ENCODE measurements at places on chromosomes 2 and 18. TPM values are rescaled to one million over a fixed set of nuclear protein-coding genes. Genes with fewer than 3 reads are reported as not detected.

DNA sequence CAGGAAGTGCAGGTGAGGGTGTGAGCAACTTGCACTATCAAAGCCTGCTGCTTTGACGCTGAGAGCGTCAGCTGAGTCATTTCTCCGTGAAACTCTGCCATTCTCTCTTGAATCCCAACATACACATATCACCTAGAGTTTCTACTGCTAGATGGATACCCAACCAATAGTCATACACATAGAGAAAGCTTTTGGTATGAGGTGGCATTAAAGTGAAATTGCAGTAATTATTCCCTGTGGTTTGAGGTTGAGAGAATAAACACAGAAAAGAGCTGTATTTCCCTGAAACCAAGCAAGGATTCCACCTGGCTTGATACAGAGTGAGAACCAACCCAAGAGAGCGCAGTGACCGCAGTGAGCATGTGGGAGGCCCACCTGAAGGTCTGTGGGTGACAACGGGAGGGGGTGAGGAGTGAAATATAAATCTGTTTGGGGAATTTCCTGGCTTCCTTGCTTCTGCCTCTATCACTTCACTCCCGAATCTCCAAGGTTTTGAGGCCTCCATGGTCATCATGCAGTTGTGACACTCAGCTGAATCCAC lies 28.8 kb upstream of the TMEM18 start:
- no peak for DNase-seq

- DNase-seq, result no peak
These were observed 71.9 kb downstream of the TNFRSF11A start for GRCh38 chr18:62396967-62397366.

Gene FOXD4L1
- total RNA-seq, result not detected

- DNase-seq, result no peak
These were observed 19.5 kb downstream of the DGUOK start for GRCh38 chr2:73946215-73946614.

GRCh38 chr18:10560452-10561045 lies 34.7 kb downstream of the NAPG start:
- peak; percentile 65 for DNase-seq

- no peak for DNase-seq
These were observed 466.4 kb upstream of the GYPC start for GRCh38 chr2:126189527-126189926.

Gene SAP130
- 13.0 TPM for total RNA-seq

DNA sequence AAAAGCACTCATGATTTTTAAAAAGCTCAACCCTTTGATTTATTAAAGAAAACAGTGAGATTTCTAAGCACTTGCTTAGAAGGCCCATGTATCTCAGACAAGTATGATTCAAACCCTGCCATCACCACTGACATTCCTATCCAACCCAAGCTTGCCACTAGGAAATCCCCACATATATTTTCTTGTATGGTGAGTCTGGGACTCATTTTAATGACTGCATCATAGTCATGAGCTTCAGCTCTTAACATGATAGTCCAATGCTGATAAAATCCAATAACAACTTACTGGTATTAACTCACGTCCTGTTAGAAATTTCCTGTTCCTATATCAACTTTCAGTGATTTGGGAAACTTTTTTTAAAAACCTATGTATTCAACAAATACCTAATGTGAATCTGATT lies 39.4 kb upstream of the NCKAP5 start:
- no peak for DNase-seq

- DNase-seq, result no peak
These were observed 98.3 kb downstream of the RAPGEF4 start for GRCh38 chr2:172833898-172834297.

Gene PSMD14
- total RNA-seq, result 42.8 TPM

- DNase-seq, result no peak
These were observed 16.8 kb downstream of the IL37 start for GRCh38 chr2:112927745-112928144.

Gene DGKD
- total RNA-seq, result 27.2 TPM

- DNase-seq, result no peak
These were observed 175.4 kb upstream of the NETO1 start for GRCh38 chr18:73043211-73043610.

Gene DNAJC27
- 8.5 TPM for total RNA-seq

GRCh38 chr2:102114290-102114721 lies 28.2 kb upstream of the IL1R1 start:
- DNase-seq, result no peak

- DNase-seq, result no peak
These were observed 11.2 kb downstream of the NABP1 start for GRCh38 chr2:191688934-191689695.

DNA sequence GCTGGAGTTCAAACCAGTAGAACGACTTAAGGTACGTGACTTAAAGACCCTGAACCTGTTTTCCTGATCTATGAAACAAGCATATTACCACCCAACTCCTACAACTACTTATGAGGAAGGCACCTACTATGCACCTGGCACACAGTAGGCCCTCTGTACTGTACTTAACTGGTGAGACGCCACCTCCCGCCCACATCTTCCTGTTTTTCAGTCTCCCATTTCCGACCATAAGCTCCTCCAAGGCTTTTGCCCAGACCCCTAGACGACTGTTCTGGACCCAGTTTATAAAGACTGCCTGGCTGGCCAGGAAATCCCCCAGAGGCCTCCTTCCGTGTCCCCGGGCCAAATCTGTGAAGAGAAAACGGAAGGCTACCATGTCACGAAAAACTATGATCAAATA lies 1.5 kb downstream of the GALNT14 start:
- no peak for DNase-seq

DNA sequence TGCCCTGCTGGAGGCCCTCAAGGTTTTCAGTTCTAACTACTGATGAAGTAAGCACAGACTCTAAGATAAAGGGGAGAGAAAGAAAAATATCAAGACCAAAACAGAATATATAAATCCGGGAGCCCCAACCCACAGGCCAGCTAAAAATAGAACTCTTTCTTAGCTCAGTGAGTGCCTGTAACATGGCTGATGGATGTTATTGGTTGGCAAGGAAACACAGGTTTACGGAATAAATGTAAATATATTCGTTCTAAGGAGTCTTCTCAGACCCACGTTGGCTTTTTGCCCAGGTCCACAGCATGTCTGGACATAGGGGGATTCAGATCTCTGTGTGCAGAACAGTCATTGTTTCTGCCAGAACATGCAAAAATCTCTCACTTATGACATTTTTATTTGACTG lies 139.0 kb upstream of the SERPINE2 start:
- no peak for DNase-seq

Gene MATN3
- total RNA-seq, result 0.16 TPM

DNA sequence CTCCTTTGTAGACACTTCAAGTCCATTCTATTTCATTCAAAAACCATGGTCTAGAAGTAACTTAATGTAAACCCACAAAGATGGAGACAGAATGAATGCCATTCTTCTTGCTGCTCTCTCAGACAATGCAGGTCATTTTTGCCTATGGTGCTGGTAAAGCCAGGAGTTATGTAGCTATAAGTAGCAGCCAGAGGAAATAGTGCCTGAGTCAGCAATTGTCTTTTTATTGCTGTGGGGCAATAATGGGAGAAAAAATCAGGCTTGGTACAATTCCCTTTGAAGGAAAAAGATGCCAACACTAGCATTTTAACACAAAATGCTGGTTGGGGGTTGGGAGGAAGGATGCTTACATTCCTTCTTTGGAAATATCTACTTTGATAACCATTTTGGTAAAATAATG lies 43.5 kb downstream of the SCN1A start:
- DNase-seq, result no peak

DNA sequence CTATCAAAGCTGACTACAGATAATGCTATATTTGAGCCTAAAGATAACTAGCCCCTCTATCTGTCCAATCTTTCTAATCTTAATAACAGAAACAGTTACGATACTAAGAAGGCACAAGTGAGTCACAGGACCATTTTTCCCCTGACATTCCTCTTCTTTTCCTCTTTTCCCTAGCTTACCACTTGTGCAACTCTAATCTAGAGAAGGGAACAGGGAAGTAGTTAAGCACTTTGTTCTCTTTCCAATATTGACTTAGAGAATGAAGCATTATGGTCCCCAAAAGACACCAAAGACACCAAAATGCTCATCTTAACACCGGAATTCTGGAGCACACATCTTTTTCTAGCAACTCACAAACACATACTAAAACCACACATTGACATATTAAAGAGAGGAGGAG lies 1.8 kb downstream of the PDE11A start:
- no peak for DNase-seq

DNA sequence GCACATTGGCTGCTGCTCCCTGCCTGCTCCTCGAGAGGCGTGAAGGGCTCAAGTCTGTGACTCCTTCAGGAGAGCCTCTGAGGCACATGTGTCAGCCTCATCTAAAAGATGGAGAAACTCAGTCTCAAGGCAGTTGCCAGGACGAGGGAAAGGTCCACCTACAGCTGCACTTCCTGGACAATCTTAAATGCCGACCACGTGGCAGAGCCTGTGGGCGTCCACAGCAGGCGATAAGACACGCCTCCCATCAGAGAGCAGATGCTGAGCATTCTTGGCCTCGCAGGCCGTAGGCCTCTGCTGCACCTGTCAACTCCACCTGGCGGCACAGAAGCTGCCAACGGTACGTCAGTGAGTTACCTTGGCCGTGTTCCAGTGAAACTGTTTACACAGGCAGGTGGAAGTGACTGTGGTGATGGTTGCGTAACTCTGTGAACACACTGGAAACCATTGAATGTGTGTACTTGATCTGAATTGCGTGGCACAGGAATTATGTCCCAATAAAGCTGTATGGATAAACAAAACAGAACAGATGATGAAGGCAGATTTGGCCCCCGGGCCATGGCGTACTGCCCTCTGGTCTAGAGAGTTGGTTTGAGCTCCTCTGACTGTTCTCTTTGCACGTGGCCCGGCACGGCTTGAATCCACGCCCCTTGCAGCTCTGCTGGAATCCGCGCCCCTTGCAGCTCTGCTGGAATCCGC lies 114.5 kb downstream of the RNF144A start:
- DNase-seq, result no peak

GRCh38 chr2:170711774-170712652 lies 3.1 kb upstream of the SP5 start:
- no peak for DNase-seq

DNA sequence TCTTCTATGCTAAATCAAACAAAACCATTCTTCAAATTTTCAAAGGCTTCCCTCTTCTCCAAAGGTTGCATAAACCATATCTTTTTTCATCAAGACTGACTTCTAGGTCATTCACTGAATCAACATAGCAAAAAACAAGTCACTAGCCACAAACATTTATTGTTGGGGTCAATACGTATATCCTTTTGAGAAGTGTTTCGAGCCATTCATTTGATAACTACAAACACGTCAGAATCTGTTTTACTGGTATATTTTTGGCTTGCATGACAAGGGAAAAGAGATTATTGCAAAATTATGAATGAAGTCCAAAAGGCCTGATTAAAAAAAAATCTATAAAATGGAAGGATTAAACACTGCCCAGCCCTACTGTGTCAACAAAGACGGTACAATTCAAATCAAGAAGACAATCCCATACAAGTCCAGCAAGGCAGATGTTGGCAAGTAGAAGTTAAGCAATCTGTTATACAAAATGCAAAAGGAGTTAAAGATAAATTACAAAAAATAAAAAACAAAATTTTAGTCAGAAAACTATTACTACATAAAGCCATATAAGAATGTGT lies 222.4 kb downstream of the SRBD1 start:
- DNase-seq, result no peak

Gene TMEM163
- total RNA-seq, result 0.38 TPM

DNA sequence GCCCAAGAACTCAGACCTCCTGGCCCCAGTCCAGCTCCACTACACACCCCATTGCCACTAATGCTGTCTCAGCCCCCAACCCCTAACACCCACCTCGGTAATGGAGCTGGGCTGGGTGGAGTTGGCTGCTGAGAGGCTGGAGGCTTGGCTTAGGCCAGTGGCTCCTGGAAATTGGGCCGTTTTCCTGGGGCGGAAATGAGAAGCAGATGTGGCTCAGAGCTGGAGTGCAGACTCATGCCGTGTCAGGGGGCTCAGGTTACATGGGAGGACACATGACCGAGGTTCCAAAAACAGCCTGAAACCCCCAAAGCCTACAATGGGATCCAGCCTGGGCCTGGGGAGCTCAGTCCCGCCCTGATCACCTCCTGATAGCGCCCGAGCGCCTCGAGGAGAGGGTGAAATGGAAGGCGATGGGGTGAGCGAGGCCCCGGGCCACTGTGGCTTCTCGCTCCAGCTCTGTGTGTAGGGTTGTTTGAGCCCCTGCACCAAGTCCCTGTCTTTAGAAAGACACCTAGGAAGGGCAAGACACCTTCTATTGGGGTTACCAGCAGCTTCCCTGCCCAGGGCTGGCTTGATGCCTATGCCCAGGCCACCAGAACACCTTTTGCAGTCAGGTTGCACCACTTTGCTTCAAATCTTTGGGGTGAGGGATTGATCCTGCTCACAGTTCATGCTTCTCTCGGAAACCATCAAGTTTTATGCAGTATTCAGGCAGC lies 175.7 kb upstream of the HAAO start:
- DNase-seq, result peak; percentile 81

DNA sequence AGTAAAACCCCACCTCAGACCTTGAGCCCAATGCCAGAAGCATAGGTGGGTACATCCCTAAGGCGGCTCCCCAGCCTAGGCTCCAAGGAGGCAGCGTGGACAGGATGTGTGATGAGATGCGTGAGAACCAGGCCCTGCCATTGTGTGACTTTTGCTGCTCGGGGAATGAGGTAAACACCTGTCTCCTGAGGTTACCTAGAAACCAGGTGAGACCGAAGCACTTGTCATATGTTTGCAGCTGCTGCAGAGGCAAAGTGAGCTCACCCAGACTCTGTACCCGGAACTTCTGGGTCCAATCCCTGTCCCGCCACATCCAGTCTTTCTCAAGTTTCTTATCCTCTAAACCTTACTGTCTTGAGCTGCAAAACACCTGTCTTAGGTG lies 3.4 kb downstream of the FBLN7 start:
- DNase-seq, result no peak

- no peak for DNase-seq
These were observed 456.6 kb downstream of the THSD7B start for GRCh38 chr2:137221797-137222492.

DNA sequence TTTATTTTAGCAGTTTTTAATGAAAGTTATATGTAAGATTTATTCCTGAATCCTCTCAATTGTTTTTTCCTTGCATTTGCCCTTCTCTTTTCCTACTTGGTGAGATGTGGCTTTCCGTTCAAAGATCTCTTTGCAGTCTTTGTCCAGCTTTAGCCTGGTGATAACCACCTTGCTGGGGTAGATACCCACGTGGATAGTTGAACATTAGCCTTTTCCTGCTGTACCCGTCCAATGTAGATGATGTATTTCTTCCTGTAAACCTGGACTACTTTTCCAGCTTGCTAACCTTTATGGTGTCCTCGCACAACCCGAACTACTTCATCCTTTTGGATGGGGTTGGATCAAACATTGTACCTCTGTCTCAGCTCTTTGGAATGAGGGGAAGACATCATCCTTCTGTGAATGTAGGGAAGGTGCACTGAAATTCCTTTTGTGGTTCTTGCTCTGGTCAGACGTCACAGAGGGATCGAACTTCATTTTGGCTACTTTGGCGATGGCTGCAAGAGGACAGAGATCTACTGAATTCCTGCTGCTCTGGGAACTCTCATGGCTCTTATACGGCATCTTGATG lies 293.2 kb upstream of the EPAS1 start:
- no peak for DNase-seq

All from Right ventricle myocardium superior (tissue), 1 donor.